Fibroblast of skin of left biceps (primary cell): ENCODE measurements at places on chromosomes 7 and 10.

- DNase-seq = no peak
Observed at GRCh38 chr10:69234447-69234846, 14.3 kb downstream of the HKDC1 start.

DNA sequence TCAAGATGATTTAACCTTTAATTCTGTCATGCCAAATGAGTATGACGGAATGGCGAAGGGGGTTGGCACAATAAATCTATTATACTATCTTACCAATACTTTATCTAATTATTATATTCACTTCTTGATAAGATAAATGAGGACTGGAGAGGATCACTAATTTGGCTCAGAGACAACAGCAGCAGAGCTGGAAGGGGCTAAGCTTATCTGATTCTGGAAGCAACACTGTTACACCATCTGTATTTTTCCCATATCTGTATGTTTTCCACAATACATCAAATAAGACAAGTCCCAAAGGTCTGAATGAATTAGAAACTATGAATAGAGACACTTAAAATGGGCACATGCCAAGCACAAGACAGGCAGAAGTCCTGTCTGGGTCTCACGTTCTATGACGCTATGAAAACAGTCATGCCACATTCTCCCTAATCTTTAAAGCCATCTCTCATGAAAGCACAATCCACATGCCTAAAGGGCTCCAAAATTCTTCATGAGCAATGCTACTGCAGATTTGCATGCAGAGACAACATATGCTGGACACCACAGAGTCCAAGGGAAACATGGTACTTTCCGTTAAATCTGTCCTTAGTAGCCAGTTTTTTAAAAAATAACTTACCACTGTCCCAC lies 88.3 kb downstream of the SLC25A13 start:
- no peak for DNase-seq

GRCh38 chr10:77244746-77245145 lies 392.9 kb downstream of the KCNMA1 start:
- DNase-seq = no peak

GRCh38 chr10:88095778-88096431 lies 232.5 kb downstream of the PTEN start:
- DNase-seq = no peak

- no peak for DNase-seq
Observed at GRCh38 chr7:17854261-17855047, 85.8 kb downstream of the SNX13 start.
